ENCODE measurements at places on chromosomes 6 and 20.

GRCh38 chr20:20663841-20664240 is 48.6 kb downstream of the RALGAPA2 start:
- DNase-seq: no peak

DNA sequence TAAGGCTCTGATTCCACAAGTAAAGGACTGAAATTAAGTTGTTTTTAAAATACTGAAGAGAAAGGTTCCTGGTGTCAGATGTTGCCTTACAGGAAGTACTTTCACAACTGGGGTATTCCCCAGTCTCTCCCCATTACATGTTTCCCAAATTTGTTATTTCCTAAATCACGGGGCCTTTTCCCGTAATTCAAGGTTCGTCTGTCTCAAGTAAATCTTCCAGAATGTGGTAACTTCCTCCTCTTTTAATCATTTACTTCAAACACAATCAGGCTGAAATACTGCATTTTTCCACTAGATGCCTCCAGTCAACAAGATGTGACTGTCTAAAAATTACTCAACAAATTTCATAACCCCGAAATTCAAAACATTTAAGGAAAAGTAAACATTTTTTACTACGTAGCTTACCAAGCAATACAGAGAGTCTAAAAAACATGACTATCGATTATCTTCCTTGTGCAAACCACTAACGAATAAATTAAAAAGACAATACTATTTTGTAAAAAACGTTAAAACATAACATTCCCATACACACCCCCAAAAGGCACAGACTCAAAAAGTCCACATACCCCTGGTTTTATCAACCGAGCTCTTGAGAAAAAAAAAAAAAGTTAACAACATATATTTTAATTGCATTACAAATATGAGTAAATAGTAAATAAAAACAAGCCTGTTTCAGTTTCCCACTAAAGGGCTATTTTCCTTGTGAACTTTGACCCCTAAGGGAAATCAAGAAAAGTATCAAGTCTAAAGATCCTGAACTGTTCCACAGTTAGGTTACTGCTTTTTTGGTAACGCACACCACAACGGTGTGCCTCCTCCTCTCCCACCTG is 1.7 kb downstream of the SOD2 start:
- peak; percentile 67 for DNase-seq

GRCh38 chr6:107534571-107535141 is 44.7 kb downstream of the SOBP start:
- no peak for DNase-seq

- DNase-seq: no peak
These were observed 27.3 kb downstream of the GMPR start for GRCh38 chr6:16265351-16266341.

DNA sequence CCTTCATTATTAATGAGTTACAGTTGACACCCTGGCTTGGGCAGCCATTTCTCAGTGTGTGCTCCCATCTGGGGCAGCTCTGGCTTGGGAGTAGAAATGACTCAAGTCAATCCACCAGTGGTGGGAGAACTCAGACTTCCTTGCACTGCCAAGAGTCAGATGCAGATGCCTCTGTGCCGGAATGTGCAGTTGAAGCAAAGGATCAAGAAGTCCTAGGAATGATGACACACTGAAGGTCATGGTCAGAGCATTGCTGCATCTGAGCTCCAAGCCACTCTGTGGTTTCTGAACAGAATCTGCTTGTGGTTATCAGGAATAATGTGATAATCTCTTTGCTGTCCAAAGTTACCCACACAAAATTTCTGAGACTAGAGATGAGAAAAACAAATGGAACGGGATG is 19.5 kb upstream of the PAX1 start:
- DNase-seq: no peak

DNA sequence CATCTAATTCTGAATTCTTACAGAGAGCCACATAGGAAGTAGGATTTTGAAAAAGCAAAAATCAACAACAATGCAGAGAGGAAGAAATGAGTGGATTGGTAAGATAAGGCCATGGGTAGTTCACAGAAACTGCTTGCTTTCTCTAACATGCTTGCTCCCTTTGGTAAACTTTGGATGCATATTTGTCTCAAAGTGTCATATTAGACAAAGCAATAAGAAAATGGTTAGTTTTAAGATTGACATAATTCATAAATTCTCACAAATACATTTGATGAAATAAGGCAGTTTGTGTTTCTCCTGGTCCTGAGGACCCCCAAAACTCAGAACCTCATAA is 31.7 kb downstream of the UTRN start:
- no peak for DNase-seq

GRCh38 chr6:10518557-10519407 is 2.4 kb upstream of the GCNT2 start:
- DNase-seq: peak; percentile 57

- DNase-seq: no peak
These were observed 374.8 kb upstream of the CDH4 start for GRCh38 chr20:60877071-60877857.

- DNase-seq: no peak
These were observed 367.5 kb downstream of the BTBD9 start for GRCh38 chr6:38272222-38272621.

- DNase-seq: no peak
These were observed 380.4 kb downstream of the CENPW start for GRCh38 chr6:126720304-126720703.

GRCh38 chr20:51371720-51372119 is 170.8 kb downstream of the NFATC2 start:
- no peak for DNase-seq

GRCh38 chr6:156833755-156834154 is 56.6 kb downstream of the ARID1B start:
- no peak for DNase-seq

Measured in brain microvascular endothelial cell (primary cell).